ENCODE measurements at places on chromosomes 2 and 18.

DNA sequence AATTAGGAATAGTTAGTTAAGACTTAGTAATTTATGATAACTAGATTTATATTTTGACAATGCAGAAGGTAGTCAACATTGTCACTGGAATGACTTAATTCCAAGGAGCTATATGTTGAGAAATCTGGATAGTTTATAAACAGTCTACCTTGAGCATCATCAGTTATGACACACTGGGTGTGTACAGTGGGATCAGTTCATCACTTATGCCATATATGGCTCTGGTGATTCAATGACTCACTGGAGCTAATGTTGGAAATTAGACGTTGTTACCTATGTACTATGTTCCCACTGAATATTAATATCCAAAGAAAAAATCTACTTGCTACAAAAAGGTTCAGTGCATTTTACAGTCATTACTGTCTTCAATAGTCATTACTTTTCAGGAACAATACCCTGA, 34.0 kb upstream of the ITPRID2 start:
- DNase-seq = no peak

DNA sequence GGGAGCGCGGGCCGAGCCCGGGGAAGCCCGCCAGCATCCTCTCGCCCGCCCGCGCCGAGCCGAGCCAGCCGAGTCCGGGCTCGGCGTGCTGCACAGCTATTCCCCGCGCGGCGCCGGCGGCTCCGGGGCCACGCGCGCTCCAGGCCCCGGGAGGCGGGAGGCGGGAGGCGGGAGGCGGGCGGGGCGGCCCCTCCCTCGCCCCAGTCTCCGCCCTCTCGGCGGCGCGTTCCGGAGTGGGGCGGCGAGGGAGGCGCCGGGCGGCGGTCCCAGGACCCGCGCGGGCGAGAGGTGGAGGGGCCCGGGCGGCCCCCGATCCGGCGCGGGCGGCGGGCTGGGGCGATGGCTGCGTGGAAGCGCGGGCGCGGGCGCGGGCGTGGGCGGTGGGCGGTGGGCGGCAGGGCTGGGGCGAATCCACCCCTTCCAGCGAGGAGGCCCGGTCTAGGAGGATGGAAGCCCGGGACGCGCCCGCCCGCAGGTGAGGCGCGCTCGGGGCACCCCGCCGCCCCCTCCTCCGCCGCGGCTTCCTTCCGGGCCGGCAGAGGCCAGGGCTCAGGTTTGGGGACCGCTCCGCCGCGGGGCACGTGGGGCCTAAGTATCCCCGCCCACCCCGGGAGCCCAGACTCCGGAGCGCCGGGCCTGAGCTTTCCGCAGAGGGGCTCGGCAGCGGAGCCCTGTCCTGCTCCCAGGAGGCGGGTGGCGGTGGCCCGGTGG, at the start of gene ADCY3:
TSS of gene ADCY3 (minus strand) at position 140 of the 711 bp plus-strand sequence. CDS start 1,250 bp downstream, outside the sequence.
- DNase-seq = peak; percentile 61

DNA sequence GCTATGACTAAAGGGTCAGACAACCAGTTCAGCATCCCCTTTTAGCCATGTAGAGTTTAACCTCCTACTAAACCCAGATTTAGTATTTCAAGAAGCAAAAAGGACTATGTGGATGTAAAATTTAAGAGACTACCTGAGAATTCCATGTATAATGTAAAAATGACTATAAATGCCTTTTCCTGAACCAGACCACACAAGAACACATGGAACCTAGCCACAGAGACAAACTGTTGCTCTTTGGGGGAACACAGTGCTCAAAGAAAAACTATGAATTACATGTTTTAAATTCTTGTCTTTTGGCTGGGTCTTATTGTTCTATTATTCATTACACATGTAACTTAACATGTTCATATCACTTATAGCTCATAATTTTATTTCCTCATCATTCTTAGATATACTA, 192.8 kb downstream of the DNER start:
- no peak for DNase-seq

GRCh38 chr18:4589056-4589800, 134.1 kb upstream of the DLGAP1 start:
- DNase-seq = no peak

DNA sequence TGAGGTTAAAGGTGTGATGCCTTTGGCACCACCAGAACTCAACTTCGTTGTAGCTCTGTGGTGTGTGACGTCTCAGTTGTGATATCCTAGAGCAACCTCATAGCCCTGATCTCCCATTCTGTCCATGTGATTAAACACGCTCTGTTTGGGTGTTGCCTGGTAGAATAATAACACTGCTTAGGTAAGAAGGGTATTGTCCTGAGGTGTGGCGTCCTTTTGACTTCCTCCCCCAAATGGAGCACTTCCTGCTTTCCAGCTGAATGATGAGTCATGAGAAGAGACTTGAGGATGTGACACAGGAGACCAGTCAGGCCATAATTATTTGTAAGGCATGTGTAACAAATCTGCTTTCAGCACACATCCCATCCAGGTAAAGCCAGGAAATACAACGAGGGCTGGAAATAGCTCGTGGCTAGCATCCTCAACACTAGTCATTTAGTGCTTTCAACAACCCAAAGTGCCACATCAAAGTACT, 100.7 kb downstream of the RAPGEF4 start:
- no peak for DNase-seq

DNA sequence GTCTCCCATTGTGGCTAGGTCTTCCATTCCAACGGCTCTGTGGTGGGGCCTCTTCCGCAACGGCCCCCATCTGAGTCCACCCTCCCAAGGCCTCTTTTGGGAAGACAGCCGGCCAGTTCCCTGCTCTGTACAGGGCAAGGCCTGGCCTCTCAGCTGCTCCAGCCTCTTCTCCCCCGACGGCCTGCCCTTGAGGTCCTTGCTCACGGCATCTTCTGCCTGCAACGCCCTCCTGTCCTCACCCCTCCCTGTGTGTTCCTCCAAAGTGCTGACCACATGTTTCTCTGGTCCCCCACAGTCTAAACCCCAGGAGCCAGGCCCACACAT, 16.0 kb downstream of the HS6ST1 start:
- DNase-seq = no peak

DNA sequence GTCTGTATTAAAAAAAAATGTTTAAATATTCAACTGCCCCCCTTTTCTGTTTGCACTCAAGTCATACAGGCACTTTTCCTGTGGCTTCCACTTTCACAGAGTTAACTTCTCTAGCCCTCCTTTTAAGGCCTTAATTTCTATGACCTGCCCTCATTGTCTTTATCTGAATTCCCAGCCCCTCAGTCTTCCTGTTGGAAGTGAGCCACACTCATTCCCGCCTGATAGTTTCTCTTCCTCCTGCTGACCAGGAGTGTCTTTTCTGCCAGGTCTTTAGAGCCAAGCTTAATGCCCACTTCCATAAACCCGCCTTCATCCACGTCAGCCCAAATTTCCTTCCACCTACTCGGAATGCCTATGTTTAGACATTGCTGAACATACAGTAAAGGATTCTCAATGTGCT, 10.5 kb downstream of the COPS8 start:
- no peak for DNase-seq

GRCh38 chr18:37253394-37254235, 312.0 kb downstream of the CELF4 start:
- no peak for DNase-seq

GRCh38 chr2:10225291-10226037, 77.2 kb upstream of the HPCAL1 start:
- DNase-seq = no peak

GRCh38 chr2:4900242-4900641, 791.9 kb upstream of the SOX11 start:
- DNase-seq = no peak

DNA sequence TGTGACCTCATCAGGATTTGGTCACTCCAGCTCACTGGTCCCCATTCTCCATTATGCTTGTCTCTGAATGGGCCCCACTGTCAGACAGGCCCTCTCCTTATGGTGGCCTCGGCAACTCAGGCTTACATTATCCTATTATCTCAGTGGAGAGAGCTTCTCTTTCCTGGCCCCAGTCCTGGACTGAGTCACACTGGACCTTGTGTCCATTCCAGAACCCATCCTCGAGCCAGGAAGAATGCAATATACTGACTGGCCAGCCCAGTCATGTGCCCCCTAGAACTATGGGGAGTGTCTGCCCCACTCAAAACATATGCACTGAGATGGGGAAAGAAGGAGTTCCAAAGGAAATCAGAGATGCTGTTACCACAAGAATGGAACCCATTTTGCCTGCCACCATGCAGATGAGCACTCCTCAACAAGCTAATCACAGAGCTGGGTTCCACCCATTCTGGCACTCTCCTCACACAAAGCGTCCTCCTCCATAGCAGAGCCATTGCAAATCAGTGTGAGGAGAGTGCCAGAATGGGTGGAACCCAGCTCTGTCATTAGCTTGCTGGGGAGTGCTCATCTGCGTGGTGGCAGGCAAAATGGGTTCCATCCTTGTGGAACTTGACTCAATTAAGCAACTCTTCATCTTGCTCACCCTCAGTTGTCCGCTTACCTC, 71.9 kb downstream of the CHRNA1 start:
- no peak for DNase-seq

- no peak for DNase-seq
Measured at GRCh38 chr2:65450810-65451209, 18.4 kb upstream of the SPRED2 start.

GRCh38 chr2:31467426-31467825, 52.9 kb upstream of the XDH start:
- no peak for DNase-seq

DNA sequence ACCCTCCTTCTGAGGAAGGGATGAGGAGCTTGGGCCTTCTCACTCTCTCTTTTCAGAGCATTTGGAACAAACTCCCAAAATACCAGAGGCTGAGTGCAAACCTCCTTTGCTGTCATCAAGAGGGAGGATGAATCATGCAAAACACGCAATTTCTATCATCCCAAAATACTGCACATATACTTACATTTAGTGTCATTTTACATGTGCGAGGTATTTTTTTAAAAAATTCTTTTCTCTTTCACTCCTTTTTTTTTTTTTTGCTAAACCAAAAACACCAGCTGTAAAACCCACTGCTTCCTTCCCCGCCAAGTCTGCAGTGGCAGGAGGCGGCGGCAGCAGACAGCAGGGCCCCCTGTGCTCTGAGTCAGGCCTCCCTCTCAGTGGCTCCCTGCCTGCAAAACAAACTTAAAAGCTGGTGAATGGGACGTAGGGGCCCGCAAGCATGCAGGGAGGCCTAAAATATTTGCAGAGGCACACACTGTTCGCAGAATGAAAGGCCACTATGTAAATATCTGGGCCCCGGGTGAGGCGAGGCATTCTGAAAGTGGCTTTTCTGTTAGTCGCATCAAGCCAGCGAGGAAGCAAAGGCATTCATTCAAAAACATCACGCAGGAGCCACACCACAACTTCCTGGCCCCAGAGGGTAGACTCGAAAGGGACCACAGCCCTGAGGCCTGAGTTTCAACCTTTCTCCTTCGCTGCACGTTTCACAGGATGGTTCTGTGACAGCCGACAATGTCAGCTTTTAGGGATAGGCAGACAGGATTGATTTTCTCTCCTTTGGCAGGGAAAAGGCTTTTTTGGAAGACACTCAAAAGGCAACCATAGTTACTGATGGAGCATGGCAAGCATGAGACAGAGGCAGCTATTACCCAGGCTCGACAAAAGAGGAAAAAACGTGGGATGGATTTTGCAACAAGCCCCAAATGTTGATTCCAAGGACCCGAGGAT, 73.4 kb downstream of the ACTR2 start:
- DNase-seq = peak; percentile 83

- DNase-seq = no peak
Measured at GRCh38 chr2:158914731-158915130, 53.7 kb upstream of the TANC1 start.

DNA sequence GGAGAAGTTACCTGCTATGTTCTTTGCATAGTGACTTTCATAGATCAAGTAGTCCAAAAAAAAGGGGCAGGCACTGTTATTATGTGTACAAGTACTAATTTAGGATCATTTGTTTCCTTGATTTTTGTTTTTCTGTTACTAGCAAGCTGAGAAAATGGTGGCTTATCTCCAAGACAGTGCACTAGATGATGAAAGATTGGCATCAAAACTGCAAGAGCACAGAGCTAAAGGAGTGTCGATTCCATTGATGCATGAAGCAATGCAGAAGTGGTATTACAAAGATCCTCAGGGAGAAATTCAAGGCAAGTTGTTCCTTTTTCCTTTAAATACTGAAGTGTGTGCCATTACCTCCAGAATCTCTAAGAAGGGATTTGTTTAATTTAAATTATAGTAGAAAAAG, 19.6 kb upstream of the KCNJ13 start:
- DNase-seq = no peak

DNA sequence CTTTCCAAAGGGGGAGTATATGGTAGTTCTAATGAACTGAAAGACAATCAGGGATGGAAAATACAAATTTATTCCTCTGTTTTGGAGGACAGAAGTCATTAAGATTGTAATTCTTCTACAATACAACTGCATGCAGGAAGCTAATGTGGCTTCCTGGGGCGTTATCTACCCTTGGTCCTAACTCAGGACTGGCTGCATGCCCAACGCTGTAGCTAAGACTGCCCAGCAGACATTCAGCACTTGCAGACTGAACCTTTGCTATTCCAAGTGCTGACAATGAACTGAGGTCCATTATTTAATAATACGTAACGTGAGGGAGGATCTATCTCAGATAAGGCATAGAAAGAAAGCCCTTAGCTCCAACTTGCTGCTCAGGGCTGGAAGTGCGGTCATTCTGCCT, 53.2 kb downstream of the ZAP70 start:
- no peak for DNase-seq

- no peak for DNase-seq
Measured at GRCh38 chr2:149259136-149259535, 71.3 kb upstream of the LYPD6 start.

DNA sequence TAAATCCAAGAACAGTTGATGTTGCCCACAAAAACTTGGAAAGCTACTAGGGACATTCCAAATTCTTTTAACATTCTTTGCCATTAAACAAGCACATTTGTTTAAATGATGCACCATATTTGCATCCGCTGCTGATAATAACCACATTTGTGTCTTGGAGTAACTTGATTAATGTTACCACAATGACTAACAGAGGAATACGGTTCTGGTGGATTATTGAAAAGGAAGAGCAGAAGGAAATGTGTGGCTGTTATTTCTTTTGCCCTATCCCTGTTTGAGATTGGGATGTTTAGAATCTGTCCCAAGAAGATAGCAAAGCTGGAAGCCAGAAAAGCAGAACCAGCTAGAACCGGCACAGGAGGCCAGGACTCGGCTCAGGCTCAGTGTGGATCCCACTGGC, 39.2 kb upstream of the RASGRP3 start:
- DNase-seq = no peak

All from activated CD4-positive, alpha-beta T cell treated with anti-CD3 and anti-CD28 coated beads, Interleukin-2, amount 10 ng/mL, durations not matched to agents 7 days and 5 days (primary cell).